CD4-positive, alpha-beta T cell (primary cell): ENCODE measurements at places on chromosomes 5 and 9.
A peak's percentile ranks its signal among the peaks of the same experiment; 100 is the strongest.

- no peaks in the 10 kb centered on the region for H3K36me3 ChIP-seq
- no peak for DNase-seq
- H3K27ac ChIP-seq = no peak overlapping the region
- H3K4me3 ChIP-seq = no peak overlapping the region
Observed at GRCh38 chr9:110260911-110261310, 4.6 kb upstream of the TXN start.

GRCh38 chr9:109940561-109940960 is 160.6 kb downstream of the PALM2AKAP2 start:
- no peak overlapping the region for H3K4me3 ChIP-seq
- peaks cover 3% of the 10 kb centered on the region for H3K4me1 ChIP-seq
- H3K27ac ChIP-seq = no peak overlapping the region
- H3K27me3 ChIP-seq = no peaks in the 10 kb centered on the region
- DNase-seq = no peak
- H3K36me3 ChIP-seq = no peaks in the 10 kb centered on the region

DNA sequence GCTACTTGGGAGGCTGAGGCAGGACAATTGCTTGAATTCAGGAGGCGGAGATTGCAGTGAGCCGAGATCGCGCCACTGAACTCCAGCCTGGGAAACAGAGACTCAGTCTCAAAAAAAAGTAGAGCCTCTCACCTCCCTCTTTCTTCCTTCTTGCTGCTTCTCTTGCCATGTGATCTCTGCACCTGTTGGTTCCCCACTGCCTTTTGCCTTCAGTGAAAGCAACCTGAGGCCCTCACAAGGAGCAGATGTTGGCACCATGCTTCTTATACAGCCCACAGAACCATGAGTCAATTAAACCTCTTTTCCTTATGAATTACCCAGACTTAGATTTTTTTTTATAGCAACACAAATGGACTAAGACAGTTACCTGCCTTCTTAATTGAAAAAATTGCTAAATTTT is 45.6 kb upstream of the GLRX start:
- H3K4me3 ChIP-seq = no peak overlapping the region
- no peak overlapping the region for H3K27ac ChIP-seq
- DNase-seq = no peak
- no peaks in the 10 kb centered on the region for H3K27me3 ChIP-seq
- H3K36me3 ChIP-seq = no peaks in the 10 kb centered on the region

DNA sequence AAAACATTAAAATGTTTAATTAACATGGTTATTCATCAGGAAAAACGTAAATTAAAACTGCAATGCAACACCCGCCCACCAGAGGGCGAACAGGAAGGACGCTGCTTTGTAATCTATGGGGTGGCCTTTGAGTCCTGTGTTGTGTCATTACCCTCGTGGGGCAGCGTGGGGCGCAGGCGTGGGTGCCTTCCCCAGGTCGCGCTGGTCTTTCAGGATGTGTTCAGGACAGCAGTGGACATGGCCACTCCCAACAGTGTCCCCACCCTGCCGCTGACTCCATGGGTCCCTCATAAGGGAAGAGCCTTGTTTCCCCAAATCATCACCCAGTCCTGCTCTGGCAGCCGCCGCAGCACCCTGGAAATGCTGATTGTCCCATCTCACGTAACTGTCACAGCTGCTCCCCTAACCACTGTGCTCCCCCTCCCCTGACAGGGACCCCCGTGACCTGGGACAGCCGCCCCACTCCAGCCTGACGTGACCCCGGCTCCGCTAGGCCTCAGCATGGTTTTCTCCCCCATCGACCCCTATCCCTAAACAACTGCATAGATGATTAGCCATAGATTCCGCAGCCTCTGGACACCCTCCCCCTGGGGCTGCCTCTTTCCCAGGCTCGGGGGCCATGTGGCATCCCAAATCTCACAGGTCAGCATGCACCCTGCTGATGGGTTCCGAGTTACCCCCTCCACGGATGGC is 36.4 kb downstream of the GLT6D1 start:
- H3K36me3 ChIP-seq = no peaks in the 10 kb centered on the region
- H3K4me3 ChIP-seq = no peak overlapping the region
- H3K27ac ChIP-seq = no peak overlapping the region
- H3K27me3 ChIP-seq = no peaks in the 10 kb centered on the region
- H3K4me1 ChIP-seq = peaks cover 5% of the 10 kb centered on the region

- H3K4me3 ChIP-seq = no peak overlapping the region
- no peaks in the 10 kb centered on the region for H3K4me1 ChIP-seq
- no peak overlapping the region for H3K27ac ChIP-seq
Observed at GRCh38 chr5:73985145-73985544, 359.1 kb downstream of the ARHGEF28 start.

GRCh38 chr5:132475987-132476875 is 14.3 kb downstream of the IRF1 start:
- peaks cover 5% of the 10 kb centered on the region for H3K36me3 ChIP-seq
- H3K4me1 ChIP-seq = peaks cover 97% of the 10 kb centered on the region
- no peak for DNase-seq
- H3K27me3 ChIP-seq = no peaks in the 10 kb centered on the region

DNA sequence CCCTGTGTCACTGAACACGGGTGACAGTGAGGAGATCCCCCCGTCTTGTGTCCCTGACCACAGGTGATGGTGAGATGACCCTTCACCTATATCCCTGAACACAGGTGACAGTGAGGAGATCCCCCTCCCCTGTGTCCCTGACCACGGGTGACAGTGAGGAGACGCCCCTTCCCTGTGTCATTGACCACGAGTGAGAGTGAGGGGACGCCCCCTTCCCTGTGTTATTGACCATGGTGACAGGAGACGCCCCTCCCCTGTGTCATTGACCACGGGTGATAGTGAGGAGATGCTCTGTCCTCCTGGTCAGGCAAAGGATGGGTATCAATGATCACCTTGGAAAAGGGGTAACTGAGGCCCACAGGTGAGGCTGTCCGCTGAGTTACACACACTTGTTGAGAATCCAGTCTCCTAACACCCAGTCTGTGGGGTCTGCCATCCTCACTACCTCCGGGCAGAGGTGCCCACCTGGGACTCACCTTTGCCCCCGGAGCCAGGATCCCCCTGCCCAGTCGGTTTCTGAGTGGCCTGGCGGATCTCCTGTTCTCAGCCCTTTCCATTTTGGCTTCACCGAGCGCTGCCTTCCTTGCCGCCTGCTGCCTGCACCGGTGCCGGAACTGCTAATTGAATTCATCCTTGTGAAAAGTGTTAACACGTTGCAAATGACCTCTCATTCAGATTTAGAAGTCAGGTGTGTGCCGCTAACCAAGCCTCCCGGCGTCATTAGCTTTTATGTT is 68.2 kb upstream of the BARHL1 start:
- no peaks in the 10 kb centered on the region for H3K4me1 ChIP-seq
- peaks cover 8% of the 10 kb centered on the region for H3K27me3 ChIP-seq
- DNase-seq = no peak
- H3K36me3 ChIP-seq = no peaks in the 10 kb centered on the region
- no peak overlapping the region for H3K4me3 ChIP-seq

DNA sequence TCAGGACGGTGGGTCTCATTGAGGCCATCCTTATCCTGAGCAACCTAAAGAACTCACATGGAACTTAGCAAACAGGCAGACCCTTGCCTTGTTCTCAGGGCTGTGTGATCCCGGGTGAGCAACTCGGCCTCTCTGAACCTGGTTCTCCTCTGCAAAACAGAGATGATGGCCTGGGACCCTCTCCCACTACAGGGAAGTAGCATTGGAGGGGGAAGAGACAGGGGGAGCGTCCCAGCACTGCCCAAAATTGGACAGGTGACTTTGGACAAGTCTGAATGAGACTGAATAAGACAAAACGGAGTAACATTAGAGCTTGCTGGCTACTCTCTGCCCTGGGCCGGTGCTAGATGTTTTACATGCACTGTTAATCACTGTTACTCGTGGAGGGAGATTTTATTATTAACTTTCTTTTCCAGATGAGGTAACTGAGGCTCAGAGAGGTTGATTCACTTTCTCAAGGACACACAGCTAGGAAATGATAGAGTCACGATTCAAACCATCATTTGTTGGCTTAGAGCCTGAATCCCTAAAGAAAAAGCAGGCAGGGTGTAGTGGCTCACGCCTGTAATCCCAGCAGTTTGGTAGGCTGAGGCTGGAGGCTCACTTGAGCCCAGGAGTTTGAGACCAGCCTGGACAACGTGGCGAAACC is 136.4 kb downstream of the C9orf50 start:
- H3K27me3 ChIP-seq = no peaks in the 10 kb centered on the region
- no peaks in the 10 kb centered on the region for H3K36me3 ChIP-seq
- H3K27ac ChIP-seq = no peak overlapping the region
- H3K4me3 ChIP-seq = no peak overlapping the region
- no peak for DNase-seq
- peaks cover 66% of the 10 kb centered on the region for H3K4me1 ChIP-seq

DNA sequence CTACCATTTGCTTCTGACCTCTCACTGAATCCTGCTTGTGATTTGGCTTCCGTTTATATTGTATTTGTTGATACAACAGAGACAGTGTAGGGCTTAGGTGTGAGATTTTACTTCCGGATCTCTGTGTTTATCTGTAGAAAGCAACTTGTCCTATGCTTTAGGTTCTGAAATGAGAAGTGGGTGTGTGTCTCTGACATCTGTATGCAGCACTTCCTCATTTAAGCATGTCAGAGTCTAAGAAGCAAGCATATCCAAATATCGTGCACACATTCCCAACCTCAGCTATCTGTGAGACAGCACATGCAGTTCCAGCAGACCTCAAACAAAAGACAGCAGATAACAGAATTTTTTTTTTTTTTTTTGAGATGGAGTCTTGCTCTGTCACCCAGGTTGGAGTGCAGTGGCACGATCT is 16.3 kb downstream of the KLF9 start:
- peak; percentile 66 for DNase-seq
- H3K27me3 ChIP-seq = no peaks in the 10 kb centered on the region
- no peaks in the 10 kb centered on the region for H3K36me3 ChIP-seq

DNA sequence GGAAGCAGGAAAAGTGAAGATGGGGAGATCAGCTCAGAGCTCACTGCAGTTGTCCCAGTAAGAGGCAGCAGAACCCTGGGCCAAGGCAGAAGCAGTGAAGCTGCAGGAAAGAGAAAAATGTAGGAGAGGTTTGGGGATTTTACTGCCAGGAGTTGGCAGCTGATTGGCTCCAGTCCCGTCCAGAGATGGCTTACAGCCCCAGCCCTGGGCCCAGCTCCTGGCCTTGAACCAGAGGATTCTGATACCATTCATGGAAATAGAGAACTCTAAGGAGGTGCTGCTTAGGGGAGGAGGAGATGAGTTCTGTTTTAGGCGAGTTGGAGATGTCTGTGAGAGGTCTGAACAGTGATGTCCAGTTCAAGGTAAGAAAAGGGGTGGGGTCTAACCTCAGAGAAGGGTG is 4.6 kb downstream of the MORN5 start:
- no peak overlapping the region for H3K4me3 ChIP-seq
- no peaks in the 10 kb centered on the region for H3K36me3 ChIP-seq
- H3K27ac ChIP-seq = no peak overlapping the region
- peaks cover 3% of the 10 kb centered on the region for H3K4me1 ChIP-seq
- peaks cover 6% of the 10 kb centered on the region for H3K27me3 ChIP-seq

GRCh38 chr9:74985041-74985440 is 32.3 kb upstream of the C9orf40 start:
- peaks cover 10% of the 10 kb centered on the region for H3K36me3 ChIP-seq
- H3K27me3 ChIP-seq = no peaks in the 10 kb centered on the region
- H3K4me3 ChIP-seq = no peak overlapping the region
- no peak for DNase-seq

DNA sequence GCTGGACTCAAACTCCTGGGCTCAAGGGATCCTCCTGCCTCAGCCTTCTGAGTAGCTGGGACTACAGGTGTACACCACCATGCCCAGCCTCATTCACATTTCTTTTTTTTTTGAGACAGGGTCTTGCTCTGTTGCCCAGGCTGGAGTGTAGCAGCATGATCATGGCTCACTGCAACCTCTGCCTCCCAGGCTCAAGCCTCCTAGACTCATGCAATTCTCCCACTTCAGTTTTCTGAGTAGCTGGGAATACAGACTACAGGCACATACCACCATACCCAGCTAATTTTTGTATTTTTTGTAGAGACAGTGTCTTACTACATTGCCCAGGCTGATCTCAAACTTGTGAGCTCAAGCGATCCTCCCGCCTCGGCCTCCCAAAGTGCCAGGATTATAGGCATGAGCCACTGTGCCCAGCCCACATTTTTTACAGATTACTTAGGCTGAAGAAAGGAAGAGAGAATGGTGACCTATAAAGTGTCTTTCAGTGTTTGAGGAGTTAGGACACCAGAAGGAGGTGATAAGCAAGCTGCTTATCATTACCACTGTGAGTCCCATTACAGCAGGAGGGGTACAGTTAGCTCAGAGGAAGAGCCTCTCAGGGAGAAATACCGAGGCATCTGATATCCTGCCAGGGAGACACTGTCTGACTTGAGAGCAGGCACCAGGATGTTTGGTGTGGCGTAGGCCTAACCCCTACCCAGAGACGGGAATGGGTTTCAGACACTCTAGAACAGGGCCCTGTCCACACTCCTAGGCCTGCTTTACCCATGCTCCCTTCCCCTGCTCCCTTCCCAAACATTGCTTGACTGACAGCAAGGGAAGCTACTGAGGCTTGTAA is 9.7 kb downstream of the FAXDC2 start:
- no peak overlapping the region for H3K4me3 ChIP-seq
- no peak overlapping the region for H3K27ac ChIP-seq
- H3K27me3 ChIP-seq = no peaks in the 10 kb centered on the region

DNA sequence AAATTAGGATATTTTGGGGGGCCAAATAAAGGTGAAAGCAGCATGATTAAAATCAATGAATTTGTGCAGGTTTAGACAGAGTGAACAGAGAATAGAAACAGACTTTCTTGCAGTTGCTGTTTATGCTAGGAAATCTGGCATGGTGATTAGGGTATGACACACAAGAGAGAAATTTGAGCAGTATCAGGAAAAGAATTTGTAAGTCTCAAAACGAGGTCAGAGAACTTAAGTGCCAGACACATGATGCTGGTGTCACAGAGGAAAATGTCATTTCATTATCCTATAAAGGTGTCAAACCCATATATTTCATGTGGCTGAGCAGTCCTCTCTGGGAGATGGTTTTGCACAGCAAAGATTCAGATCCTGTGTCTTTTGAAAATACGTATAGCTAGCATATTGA is 15.7 kb downstream of the LVRN start:
- no peaks in the 10 kb centered on the region for H3K4me1 ChIP-seq
- H3K4me3 ChIP-seq = no peak overlapping the region
- no peak overlapping the region for H3K27ac ChIP-seq
- no peaks in the 10 kb centered on the region for H3K27me3 ChIP-seq

DNA sequence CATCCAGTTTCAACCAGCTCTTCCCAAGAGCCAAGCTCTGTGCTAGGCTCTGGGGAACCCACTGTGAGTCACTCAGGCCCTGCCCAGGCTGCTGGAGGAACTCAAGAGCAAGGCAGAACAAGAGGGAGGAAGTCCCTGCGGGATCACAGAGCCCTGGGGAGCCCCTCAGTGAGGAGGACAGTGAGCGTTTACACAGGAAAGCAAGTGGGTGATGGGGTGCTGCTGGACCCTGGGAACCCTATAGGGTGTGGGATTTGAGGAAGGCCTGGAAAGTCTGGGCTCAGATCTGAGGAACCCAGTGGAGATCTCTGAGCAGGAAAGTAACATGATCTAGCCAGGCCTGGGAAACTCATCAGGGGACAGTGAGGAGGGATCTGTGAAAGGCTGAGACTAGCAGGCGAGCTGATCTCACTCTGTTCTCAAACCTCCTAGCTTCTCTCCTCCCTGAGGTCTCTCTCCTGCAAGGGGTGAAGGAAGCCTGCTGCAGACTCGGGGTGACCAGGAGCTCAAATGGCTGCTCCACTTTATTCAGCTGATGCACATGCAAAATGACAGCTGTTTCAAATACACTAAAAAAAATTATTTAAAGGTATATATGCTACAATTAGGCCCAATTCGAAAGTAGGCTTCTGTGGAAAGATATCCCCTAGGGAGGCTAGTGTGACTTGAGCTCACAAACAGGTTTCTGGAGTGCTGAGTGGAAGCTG is 70.0 kb downstream of the SHB start:
- no peak overlapping the region for H3K27ac ChIP-seq
- H3K36me3 ChIP-seq = no peaks in the 10 kb centered on the region
- peaks cover 3% of the 10 kb centered on the region for H3K4me1 ChIP-seq
- no peaks in the 10 kb centered on the region for H3K27me3 ChIP-seq
